CD4-positive, alpha-beta memory T cell (primary cell): ENCODE measurements at places on chromosomes 16 and 17.
A peak's percentile ranks its signal among the peaks of the same experiment; 100 is the strongest.

DNA sequence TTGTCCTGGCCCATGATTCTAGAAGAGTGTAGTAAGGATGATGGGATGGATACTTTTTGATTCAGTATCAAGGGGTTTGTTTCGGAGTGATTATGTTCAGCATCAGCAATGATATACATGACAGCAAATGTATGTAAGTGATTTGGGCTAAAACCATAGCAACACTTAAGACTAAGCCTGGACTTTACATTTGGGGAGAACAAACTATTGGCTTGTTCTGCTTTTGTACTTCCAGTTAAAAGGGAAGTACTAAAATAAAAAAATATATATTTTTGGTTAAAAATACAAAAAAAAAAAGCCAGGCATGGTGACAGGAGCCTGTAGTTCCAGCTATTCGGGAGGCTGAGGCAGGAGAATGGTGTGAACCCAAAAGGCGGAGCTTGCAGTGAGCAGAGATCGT is 20.5 kb upstream of the DHX8 start:
- no peak overlapping the region for H3K27ac ChIP-seq
- no peaks in the 10 kb centered on the region for H3K27me3 ChIP-seq
- no peak for DNase-seq
- no peaks in the 10 kb centered on the region for H3K36me3 ChIP-seq
- H3K4me1 ChIP-seq: no peaks in the 10 kb centered on the region

DNA sequence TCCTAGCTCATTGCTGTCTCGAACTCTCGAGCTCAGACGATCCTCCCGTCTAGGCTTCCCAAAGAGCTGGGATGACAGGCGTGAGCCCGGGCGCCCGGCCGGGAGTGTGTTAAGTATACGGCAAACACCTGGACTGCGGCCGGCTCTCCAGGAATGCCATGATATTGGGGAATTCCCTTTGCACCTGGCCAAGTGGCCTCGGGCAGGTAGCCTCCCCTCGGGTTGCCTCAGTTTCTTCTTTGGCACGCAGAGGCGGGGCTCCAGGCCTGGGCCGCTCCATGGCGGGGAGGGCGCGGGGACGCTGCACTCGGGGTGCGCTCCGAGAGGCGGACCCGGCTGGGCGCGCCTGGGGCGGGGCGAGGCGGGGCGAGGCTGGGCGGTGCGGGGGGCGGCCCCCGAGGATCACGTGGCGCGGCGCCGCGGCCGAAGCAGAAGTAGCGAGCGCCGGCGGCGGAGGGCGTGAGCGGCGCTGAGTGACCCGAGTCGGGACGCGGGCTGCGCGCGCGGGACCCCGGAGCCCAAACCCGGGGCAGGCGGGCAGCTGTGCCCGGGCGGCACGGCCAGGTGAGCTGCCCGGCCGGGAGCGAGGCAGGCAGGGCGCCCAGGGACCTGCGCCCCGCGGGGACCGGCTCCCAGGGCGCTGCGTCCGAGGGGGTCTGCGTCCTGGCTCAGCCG is at the start of gene PLCG2:
Gene PLCG2 (plus strand): TSS at position 431 of the 675 bp plus-strand sequence. CDS start 6,699 bp downstream, outside the sequence.
- H3K4me1 ChIP-seq: peaks cover 7% of the 10 kb centered on the region
- peaks cover 5% of the 10 kb centered on the region for H3K27me3 ChIP-seq
- no peaks in the 10 kb centered on the region for H3K36me3 ChIP-seq
- H3K27ac ChIP-seq: no peak within 1 kb of the TSS
- DNase-seq: peak; percentile 53

DNA sequence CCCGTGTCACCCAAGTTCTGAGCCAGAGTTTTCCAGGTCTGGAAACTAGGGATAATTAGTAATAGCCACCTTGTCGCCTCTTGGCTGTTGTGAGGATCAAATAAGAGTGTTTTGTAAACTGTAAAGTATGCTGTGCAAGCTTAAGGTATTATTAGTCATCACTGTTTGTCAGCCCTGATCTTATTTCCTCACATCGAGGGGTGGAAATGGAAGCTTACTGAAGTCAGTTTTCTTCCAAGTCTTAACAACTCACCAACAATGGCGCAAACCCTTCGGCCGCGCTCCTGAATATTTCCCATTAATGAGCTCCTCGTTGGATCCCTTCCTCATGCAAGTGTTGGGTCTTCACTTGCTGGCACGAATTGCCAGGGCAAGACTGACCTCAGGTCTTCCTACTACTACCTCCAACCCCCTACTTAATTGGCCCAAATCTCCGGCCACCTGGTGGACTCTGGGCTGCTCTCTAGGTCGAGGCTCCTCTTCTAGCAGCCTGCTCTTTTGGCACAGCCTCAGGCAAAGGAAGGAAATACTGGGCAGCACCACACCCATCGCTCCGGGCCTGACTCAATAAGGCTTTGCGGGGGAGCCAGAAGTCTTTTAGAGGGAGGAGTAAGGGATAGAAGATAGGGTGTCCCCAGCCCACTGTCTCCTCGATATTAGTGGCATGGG is 885 bp upstream of the SLC35B1 start:
- peak; percentile 5 for DNase-seq
- H3K4me3 ChIP-seq: peak overlapping the region; percentile 10
- peaks cover 52% of the 10 kb centered on the region for H3K36me3 ChIP-seq

DNA sequence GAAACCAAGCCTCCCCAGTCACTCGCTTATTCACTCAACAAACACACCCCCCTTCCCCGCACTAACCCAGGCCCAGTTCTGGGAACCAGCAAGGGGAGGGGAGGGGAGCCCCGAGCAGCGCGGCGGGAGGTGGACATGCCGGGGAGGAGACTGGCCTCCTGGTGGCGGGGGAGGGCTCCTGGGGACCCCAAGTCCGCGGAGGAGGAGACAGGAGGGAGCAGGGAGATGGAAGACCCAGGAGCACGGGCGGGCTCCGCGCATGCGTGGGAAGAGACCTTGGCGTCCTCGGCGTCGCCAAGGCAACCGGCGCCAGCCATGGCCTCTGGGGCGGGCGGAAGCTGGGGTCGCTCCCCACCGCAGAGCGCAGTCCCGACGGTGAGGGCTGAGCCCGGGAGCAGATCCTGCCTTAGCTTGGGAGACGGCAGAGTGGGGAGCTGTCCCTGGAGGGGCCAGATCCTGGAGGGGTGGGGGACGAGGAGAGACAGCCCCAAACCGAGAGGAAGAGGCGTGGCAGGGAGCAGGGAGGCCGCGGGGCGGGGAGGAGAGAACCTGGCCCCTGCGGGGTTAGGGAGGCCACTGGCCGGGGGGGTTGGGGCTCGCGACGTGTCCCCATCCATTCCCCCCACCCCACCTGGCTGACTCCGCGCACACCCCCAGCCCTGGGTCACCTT is at the start of gene PRR29:
Gene PRR29 (plus strand): TSS at position 302 of the 671 bp plus-strand sequence. CDS start 14 bp downstream, at position 316.
- peak within 1 kb of the TSS; percentile 39 for H3K27ac ChIP-seq
- no peaks in the 10 kb centered on the region for H3K27me3 ChIP-seq
- DNase-seq: peak; percentile 70
- H3K4me3 ChIP-seq: peak within 1 kb of the TSS; percentile 5
- peaks cover 3% of the 10 kb centered on the region for H3K36me3 ChIP-seq
- H3K4me1 ChIP-seq: peaks cover 46% of the 10 kb centered on the region

DNA sequence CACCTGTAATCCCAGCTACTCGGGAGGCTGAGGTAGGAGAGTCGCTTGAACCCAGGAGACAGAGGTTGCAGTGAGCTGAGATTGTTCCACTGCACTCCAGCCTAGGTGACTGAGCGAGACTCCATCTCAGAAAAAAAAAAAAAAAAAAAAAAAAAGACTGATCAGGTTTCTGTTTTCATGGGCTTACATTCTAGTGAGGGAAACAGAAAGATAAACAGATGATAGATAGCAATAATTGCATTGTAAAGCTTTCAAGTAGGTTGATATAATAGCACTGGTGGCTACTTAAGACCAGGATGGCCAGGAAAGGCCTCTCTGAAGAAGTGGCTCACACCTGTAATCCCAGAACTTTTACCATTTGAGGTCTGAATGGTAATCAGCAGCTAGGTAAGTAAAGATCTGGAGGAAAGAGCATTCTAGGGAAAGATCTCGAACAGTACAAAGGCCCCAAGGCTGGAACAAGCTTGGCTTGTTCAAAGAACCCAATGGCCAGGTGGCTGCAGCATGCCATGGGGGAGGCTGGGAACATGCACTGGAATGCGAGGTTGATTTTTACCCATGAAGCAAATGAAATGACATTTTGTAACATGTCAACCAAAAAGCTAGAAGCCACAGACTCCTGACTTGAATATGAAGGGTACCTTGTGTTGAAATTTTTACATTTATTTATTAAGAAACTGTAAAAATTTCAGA is 108.3 kb upstream of the DHX40 start:
- no peak overlapping the region for H3K4me3 ChIP-seq
- no peaks in the 10 kb centered on the region for H3K4me1 ChIP-seq
- no peak for DNase-seq
- H3K27me3 ChIP-seq: no peaks in the 10 kb centered on the region
- no peaks in the 10 kb centered on the region for H3K36me3 ChIP-seq
- no peak overlapping the region for H3K27ac ChIP-seq

DNA sequence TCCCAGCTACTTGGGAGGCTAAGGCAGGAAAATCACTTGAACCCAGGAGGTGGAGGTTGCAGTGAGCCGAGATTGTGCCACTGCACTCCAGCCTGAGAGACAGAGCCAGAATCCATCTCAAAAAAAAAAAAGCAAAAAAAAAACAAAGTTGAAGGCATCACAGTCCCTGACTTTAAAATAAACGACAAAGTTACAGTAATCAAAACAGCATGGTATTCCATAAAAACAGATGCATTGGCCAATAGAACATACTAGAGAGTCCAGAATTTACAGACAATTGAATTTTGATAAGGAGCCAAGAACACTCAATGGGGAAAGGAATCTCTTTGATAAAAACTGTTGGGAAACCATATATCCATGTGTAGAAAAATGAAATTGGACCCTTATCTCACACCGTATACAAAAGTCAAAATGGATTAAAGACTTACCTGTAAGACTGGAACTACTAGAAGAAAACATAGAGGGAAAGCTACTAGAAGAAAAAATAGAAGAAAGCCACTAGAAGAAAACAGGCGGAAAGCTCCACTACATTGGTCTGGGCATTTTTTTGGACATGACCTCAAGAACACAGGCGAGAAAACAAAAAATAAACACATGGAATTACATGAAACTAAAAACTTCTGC is 2.8 kb upstream of the EFCAB13 start:
- H3K4me3 ChIP-seq: no peak overlapping the region
- DNase-seq: no peak
- no peaks in the 10 kb centered on the region for H3K36me3 ChIP-seq

GRCh38 chr16:67943619-67944504 is at the start of gene LCAT:
TSS of gene LCAT (minus strand) at chr16:67944120. CDS start at chr16:67944101, 19 bp downstream.
- H3K4me3 ChIP-seq: no peak within 1 kb of the TSS
- peaks cover 33% of the 10 kb centered on the region for H3K4me1 ChIP-seq
- no peaks in the 10 kb centered on the region for H3K27me3 ChIP-seq

- no peak overlapping the region for H3K27ac ChIP-seq
- no peak overlapping the region for H3K4me3 ChIP-seq
- H3K27me3 ChIP-seq: no peaks in the 10 kb centered on the region
- no peaks in the 10 kb centered on the region for H3K36me3 ChIP-seq
- no peaks in the 10 kb centered on the region for H3K4me1 ChIP-seq
Observed at GRCh38 chr16:87068762-87069150, 248.4 kb downstream of the C16orf95 start.

DNA sequence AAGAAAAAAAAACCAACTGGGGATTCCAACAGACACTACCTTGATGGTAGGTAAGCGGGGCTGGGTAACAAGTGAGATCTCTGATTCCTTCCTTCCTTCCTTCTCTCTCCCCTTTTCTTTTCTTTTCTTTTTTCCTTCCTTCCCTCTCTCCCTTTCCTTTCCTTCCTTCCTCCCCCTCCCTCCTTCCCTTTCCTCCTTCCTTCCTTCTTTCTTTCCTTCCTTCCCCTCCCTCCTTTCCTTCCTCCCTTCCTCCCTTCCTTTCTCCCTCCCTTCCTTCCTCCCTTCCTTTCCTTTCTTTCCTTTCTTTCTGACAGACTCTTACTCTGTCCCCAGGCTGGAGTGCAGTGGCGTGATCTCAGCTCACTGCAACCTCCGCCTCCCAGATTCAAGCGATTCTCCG is 20.0 kb downstream of the OR2C1 start:
- no peaks in the 10 kb centered on the region for H3K36me3 ChIP-seq
- no peak overlapping the region for H3K27ac ChIP-seq
- no peak for DNase-seq
